Fibroblast of villous mesenchyme (primary cell): ENCODE measurements at places on chromosomes 5 and 9. TPM values are rescaled to one million over a fixed set of nuclear protein-coding genes. Genes with fewer than 3 reads are reported as not detected.
A peak's percentile ranks its signal among the peaks of the same experiment; 100 is the strongest.

DNA sequence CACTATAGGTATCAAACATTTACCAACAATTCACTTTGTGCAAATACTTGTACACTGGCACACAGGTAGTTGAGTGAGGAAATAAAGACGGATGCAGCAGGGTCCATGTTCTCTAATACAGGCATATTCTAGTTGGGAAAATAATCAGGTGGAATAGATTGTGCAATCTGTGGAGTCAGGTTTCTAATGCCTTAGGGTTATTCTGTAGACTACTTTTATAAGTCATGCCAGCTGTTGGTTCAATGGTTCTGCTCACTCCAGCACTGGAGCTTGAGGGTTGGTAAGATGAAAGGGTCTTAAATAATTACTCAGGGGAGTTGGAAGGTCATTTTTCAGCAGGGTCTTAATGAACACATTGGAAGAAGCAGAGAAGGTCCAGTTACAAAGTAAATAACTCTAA, 690.3 kb upstream of the DMAC1 start:
- no peak for DNase-seq

The FAM169A gene
- total RNA-seq = 1.3 and 3.9 TPM in 2 replicates

The BSPRY gene
- total RNA-seq = not detected in 2 replicates

GRCh38 chr5:148585988-148586387, 68.3 kb downstream of the HTR4 start:
- DNase-seq = no peak

DNA sequence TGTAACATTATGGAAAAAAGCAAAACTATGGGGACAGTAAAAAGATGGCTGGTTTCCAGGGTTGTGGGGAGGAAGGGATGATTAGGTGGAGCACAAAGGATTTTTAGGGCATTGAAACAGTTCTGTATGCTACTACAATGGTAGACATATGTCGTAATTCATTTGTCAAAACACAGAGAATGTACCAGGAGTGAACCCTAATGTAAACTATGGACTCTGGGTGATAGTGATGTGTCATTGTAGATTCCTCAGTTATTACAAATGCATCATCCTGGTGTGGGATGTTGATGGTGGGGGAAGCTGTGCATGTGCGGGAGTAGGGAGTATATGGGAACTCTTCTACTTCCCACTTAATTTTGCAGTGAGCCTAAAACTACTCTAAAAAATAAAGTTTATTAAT, 135.0 kb upstream of the GABRP start:
- peak; percentile 20 for DNase-seq

The ADAMTSL2 gene
- total RNA-seq = under 0.01 and 0.32 TPM in 2 replicates

The PCDHB16 gene
- under 0.01 and 0.32 TPM in 2 replicates for total RNA-seq

The TNFSF8 gene
- not detected in 2 replicates for total RNA-seq

The PDGFRB gene
- 341 TPM in 2 replicates for total RNA-seq

GRCh38 chr5:166768536-166768935, 1522.9 kb upstream of the WWC1 start:
- peak; percentile 29 for DNase-seq

The CAMSAP1 gene
- 23.7 and 26.1 TPM in 2 replicates for total RNA-seq

DNA sequence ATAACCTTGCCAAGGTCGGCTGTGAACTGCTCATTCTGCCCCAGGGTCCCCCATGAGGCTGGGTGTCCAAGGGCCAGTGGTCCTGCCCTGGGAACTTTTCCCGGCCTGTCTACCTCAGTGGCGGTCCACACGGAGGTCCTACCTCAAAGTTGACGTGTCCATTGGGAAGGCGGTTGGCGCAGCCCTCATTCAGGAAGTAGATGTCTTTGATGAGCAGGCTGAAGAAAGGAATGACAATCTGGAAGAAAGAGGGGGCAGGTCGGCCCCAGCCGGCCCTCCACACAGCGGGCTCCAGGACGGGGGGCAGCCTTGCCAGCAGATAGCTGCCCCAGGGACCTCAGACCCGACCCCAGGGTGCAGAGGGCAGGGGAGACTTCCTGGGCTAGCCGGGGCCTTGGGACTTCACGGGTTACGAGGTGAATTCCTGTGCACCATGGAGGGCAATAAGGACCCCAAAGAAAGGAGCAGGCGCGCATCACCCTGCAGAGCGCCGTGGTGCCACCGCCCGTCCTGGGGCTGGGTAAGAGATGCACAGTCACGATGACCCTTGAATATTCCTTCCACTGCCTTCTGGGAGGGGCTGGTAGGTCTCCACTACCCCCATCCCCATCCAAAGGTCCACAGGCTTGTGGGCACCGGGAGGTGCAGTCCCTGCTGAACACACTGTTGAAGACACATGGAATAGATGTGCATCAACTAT, 42.9 kb upstream of the RNF130 start:
- no peak for DNase-seq

DNA sequence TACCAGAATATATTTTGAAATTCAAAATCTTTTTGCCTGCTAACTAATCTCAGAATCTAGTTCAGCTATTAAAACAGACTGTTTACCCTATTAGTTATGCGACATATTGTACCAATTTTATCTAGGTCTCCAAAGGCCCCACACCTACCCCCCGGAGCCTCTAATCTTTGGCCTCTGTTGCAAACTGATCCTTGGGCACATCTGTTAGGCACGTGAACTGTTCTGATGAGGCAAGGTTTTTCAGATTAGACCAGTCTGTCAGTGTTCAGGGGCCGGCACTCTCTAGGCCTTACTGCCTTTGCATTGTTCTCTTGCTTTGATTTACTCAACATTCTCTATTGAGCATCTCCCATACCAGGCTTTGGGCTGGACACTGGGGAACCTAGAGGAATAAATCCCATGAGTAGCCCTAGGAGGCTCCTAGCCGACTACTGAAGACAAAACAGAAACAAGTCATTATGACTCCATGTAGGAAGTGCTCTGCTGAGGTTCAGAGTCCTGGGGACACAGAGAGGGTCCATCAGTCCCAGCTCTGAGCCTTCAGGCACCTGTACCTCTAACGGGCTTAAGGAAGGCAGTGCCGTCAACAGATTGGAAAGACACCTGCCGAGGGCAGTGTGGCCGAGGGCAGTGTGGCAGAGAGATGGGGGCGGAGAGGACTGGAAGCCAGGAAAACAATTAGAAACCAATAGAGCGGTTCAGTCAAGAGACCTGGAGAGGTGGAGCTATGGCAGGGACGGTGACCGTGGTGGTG, 245.1 kb downstream of the AOPEP start:
- DNase-seq = peak; percentile 47

GRCh38 chr5:157976429-157976828, 117.5 kb upstream of the CLINT1 start:
- no peak for DNase-seq

DNA sequence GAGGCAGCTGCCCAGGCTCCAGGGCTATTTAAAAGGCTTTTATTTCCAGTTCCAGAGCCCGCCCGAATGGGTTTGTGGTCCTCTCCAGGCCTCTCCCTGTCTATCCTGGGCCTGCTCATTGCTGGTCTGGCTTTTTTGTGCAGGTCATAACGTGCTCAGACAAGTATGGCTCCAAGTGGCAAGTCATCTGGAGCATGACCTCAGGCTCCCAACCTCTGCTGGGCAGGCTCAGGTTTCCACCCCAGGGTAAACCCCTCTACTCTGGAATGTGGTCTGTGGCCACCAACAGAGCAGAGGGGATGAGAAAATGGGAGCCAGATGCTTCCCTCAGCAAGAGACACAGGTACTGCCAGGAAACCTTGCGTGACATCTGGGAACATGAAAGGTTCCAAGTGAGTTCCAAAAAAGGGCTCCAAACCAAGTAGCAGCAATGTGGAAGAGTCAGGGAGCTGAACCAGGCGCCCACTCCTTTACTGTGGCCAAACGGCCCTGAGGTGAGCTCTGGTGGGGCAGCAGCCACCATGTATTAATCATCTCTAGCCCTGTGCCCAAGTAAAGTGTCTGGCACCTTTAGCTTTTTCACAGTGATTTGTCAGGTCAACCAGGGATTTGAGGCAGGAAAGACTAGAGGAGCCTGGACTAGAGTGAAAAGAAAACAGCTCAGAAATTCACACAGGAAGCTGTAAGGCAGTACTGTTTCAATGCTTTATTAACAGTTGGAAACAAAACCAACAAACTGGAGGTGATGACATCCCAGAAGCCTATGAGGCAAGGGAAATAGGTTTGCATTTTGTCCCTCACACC, 25.7 kb downstream of the PCDHGC5 start:
- peak; percentile 54 for DNase-seq

The GPR150 gene
- total RNA-seq = 0.32 and 0.43 TPM in 2 replicates

- no peak for DNase-seq
These were observed 1.6 kb upstream of the CD72 start for GRCh38 chr9:35619800-35620158.

- no peak for DNase-seq
These were observed 63.7 kb downstream of the PRKACG start for GRCh38 chr9:68950188-68950587.

DNA sequence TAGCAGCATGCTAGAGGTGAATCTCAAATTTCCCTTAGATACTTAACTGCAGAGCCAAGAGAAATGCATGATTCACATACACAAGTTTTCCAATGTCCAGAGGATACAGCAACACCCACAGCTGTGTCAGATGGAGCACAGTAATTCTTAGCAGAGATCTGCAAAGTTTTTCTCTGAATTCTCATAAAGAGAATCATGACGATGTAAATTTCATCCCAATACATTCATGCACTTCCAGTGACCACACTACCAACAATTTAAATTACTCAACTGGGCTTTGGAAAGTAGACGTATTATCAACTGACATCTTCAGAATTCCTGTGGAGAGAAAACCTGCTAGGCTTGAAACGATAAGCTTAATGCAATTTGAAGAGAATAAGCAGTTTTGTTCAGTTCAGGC, 378.8 kb upstream of the TLE4 start:
- DNase-seq = peak; percentile 77

DNA sequence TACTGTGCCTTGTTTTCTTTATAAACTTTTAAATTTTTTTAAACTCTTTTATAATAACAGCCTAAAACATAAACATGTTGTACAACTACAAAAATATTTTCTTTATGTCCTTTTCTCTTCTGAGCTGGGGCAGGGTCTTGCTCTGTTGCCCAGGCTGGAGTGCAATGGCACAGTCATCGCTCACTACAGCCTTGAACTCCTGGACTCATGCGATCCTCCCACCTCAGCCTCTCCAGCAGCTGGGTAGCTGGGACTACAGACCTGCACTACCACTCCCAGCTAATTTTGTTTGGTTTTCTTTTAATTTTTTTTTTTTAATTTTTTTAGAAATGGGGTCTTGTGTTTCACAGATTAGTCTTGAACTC, 31.5 kb downstream of the TTC1 start:
- no peak for DNase-seq

The GABRA6 gene
- total RNA-seq = not detected in 2 replicates

- no peak for DNase-seq
These were observed 258.1 kb upstream of the IRX2 start for GRCh38 chr5:3009605-3010004.

GRCh38 chr5:175826980-175827379, 44.4 kb upstream of the CPLX2 start:
- no peak for DNase-seq

The LHX2 gene
- total RNA-seq = not detected in 2 replicates

GRCh38 chr5:32095261-32095671, 78.9 kb downstream of the GOLPH3 start:
- DNase-seq = no peak
